ENCODE measurements at places on chromosomes 2 and 18.

- no peak for DNase-seq
Observed at GRCh38 chr18:40048886-40049650, 1906.0 kb upstream of the PIK3C3 start.

DNA sequence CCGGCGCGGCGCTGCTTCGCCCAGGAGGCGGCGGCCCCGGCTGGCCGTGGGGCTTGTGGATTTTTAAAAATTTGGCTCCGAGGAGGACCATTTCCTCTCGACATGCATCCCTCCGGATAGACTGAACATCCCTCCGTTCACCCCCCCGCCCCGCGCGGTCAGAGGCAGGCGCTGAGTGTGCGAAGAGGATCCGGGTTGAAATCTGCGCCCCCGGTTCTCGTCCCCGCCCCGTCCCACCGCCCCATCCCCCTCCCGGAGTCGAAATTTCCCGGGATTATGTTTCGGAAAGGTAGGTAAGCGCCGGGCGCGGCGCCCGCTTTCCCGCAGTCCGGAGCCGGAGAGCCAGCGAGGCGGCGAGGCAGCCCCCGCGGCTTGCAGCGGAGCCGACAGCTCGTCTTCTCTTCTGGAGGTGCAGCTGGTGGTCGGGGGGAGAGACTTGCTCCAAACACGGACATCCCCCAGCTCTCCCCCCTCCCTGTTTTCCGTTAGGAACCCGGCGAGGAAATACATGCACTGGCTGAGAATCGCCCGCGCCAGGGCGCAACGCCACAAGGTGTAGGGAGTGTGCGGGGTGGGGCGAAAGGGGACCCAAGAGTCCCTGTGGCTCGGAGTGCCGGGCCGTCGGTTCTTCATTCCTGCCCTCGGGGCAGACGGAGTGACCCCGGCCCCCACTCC lies at the start of gene PRKCE:
TSS of gene PRKCE (plus strand) at position 261 of the 675 bp plus-strand sequence.
- DNase-seq, result no peak

- no peak for DNase-seq
Observed at GRCh38 chr2:59046401-59047372, 805.6 kb upstream of the FANCL start.

- no peak for DNase-seq
Observed at GRCh38 chr2:197372592-197372991, 62.0 kb upstream of the ANKRD44 start.

GRCh38 chr2:32732912-32733472 lies 105.1 kb downstream of the TTC27 start:
- DNase-seq, result no peak

GRCh38 chr18:48594471-48595094 lies 55.8 kb downstream of the CTIF start:
- DNase-seq, result no peak

DNA sequence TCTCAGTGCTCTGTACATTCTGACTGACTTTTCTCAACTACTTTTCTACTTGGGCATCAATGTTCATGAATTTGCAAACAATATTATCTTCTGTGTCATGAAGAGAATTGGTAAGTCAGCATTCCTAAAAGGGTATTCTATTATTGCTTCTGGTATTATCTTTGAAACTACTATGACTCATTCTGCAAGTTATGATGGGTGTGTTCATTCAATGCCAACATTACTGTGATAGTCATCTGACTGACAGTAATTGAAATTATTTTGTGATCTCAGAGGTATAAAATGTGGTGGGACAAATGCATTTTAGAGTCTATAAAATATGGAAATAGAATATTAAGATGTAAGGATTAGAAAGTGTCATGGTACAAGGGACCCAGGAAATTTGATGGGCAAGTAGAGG lies 736.0 kb upstream of the CELF4 start:
- DNase-seq, result no peak

DNA sequence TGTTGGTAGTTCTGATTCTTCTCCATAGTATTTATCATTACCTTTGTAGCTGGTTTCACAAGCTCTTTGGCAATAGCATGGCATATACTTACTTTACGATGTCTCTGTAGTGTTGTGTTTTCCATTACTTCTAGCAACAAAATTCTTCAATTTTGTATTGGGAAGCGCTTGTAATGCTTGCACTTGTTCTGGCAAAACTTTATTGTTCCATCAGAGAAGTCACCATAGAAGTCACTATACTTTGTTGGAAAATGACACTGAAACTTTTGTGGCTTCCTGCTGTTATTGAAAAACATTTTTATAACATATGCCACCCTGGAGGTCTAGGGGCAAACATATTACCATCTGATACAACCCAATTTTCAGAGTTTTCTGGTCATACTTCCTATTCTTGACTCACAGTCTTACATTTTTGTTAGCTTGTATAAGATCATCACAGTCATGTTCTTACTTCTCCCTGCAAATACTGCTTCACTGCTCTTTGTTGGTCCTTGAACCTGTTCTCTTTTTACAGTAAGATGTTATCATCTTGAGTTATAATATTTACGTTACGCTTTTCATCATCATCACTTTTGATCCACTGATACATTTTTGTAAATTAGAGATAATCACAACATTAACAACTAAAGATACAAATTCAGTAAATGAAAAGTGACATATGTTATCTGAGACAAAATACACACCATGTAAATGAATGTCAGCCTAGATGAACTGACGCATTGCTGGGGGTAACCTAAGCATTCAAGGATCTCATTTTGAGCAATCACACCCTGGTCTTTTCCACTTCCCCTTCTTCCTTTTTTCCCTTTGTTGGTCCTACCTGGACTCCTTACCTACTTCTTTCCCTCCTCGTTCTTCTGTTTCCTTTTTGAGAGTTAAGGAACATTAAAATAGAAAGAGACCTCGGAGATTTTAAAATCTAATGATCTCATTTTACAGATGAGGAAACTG lies 33.3 kb upstream of the CXCR4 start:
- DNase-seq, result no peak

DNA sequence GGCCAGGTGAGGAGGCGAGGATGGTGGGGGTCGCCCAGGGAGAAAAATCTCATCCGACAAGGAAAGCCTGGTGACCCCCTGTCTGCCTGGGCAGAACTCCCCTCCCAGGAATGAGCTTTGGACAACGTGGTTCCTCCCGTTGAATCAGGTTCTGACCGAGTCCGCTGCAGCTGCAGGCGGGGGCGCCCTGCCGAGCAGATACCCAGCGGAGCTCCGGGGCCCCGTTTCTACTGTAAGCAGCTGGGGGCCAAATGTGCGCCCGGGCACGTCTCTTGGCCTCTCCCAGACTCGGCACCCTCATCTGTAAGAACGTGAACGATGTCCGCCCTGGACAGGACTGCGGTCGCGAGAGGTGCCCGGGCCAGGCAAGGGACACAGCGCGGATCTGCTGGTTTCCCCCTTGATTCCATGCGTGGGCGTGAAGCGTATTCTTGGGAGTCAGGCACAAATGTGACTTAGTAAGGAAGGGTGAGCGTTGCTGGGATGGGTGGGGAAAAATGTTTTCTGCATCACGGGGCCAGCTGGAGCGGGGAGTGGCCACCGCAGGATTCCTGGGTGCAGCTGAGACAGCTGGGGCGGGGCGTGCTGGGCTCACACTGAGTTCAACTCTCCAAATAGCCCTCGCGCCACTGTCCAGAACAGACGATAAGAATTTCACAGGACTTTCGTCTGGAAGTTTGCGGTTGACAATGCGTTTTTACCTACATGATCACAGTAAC lies 20.2 kb upstream of the TUBB6 start:
- DNase-seq, result no peak

DNA sequence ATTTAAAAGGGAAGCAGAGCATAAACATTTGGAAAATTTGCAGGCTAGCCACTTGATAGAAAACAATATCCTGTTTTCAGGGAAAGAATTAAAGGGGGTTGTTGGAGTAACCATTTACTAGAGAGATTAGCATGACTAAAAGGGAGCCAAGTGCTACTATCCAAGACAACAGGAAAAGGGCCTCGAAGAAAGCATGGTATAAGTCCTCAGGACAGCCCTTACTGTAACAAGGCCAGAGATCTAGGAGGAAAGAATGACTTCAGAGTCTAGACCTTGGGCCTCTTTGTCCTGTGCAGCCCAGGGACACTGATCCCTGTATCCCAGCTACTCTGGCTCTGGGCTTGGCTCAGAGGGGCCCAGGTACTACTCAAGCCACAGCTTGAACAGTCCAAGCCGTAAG lies 16.6 kb downstream of the TPO start:
- no peak for DNase-seq

DNA sequence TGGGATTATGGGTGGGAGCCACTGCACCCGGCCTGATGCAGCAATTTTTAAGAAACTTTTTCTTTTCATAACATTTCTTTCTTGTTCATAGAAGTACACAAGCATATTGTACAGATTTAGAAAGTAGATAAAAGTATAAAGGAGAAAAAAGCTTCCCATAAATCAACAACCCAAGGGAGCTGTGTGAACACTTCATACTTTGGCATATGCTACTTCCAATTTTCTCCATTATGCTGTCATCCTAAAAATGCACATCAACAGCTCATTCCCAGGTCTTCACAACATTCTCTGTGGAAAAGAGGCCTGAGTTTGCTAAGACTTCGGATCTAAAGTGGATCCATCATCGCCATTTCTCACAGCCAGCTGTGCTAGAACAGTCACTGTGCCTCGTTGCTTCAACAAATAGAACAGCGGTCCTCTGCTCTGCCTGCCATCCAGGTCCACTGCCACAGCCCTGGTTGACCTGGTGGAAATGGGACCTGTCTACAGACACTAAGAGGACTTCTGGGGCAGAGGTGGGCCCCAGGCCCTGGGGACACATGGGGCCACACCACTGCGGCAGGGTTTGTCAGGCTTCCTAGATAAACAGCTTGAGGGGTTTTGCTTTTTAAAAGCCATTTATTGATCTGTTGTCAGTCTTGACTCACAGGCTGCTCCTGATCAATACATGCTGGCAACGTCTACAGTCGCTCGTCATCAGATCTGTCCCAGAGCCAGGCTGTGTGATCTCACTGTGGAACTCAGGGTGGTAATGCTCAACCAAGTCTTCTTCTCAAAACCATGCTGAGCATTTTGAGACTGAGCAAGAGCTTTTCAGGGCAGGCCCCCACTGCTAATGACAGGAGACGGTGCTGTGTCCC lies 72.7 kb upstream of the MGAT4A start:
- peak; percentile 9 for DNase-seq

- DNase-seq, result no peak
Observed at GRCh38 chr2:191014653-191015020, 666 bp upstream of the STAT1 start.

DNA sequence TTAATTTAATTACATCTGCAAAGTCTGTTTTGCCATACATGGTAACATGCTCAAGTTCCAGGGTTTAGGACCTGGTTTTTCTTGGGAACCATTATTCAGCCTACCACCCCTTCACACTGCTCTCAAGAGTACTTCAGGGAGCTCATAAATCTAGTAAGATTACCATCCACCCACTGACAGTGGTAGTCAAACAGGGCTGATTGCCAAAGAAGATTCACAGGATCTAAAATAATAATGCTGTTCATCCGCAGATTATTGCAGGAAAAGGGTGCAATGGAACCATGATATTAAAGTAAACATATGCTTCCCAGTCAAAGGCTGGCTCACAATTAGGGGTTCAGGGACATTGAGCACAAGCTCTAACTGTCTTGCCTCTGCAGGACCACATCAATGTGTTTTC lies 148.0 kb upstream of the CYRIA start:
- no peak for DNase-seq

DNA sequence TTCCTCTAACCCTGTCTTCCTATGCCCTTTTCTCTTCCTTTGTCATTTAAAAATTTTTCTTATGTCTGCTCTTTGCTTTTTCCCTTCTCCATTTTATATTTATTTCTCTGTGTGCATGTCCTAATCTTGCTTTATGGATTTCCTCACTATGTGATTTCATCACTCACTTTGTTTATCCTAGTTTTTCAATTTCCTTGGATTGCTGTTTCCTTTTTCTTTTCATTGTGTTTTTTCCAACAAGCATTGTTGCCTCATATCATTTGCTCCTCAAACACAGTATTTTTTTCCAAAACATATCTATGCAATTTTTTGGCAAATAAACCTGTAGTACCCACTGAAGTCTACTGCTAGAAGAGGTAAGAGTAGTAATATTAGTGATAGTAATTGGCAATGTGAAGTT lies 67.4 kb upstream of the PNPT1 start:
- no peak for DNase-seq

DNA sequence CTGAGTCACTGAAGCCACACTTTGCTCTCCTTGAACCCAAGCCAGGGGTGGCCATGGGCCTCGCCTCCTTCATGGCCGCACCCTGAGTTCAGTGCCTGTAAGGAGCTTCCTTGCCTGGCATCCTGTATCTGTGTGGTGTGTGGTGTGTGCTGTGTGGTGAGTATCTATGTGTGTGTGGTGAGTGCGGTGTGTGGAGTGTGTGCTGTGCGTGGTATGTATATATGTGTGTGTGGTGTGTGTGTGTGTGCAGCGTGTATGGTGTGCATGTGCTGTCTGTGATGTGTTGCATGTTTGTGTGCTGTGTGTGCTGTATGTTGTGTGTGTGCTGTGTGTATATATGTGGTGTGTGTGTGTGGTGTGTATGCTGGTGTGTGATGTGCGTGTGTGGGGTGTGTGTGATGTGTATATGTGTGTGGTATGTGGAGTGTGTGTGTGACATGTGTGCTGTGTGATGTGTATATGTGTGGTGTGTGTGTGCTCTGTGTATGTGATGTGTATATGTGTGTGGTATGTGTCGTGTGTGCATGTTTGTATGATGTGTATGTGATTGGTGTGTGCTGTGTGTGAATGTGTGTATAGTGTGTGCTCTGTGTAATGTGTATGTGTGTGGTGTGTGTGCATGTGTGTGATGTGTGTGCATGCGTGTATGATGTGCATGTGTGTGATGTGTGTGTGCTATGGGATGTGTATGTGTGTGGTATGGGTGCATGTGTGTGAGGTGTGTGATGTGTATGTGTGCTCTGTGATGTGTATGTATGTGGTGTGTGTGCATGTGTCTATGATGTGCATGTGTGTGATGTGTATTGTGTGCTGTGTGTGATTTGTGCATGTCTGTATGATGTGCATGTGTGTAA lies 22.6 kb downstream of the PRELID3A start:
- no peak for DNase-seq

DNA sequence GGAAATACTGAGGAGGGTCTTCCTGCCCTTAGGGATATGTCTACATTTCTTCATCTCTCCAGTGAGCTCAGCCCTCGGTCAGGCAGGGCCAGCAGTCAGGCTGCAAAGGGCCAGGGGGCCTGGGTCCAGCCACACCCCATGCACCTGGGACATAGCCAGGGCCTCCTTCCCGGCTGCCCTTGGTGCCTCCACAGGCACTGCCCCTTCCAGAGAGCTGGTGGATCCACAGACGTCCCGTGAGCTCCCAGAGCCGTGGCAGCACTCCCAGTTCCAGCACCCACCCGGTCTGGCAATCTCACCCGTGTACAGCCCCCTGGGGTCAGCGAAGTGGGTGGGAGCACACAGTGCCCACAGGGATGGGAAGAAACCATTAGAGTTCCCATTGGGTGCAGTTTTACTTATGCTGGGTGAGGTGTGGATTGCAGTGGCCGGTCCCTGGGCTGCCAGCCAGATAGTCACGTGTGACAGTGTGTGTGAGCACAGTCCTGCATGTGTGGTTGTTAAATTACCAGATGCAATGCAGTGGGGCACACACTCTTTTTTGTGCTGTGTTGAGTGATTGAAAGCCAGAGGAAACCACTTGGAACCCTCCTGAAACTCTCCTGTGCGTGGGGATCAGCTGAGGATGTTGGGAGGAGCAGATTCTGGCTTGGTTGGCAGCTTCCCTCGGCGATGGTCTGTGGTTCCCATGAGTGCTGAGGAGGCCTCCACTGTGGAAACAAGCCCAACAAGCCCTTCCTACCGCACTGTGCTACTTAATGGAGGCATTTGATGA lies 131.0 kb downstream of the SNTG2 start:
- DNase-seq, result no peak

GRCh38 chr2:47422016-47422415 lies 19.1 kb downstream of the MSH2 start:
- no peak for DNase-seq

Measured in NCI-H1092 treated with DMSO at 0.1 percent for 48 hours (cell line).